ENCODE measurements at places on chromosomes 3 and 15.
A peak's percentile ranks its signal among the peaks of the same experiment; 100 is the strongest.

GRCh38 chr3:127630811-127631714, 2.1 kb downstream of the PODXL2 start:
- no peak for DNase-seq

GRCh38 chr3:66816090-66816761, 181.9 kb upstream of the KBTBD8 start:
- DNase-seq, result no peak

GRCh38 chr3:98223907-98224672, 40.0 kb upstream of the OR5H6 start:
- DNase-seq, result no peak

DNA sequence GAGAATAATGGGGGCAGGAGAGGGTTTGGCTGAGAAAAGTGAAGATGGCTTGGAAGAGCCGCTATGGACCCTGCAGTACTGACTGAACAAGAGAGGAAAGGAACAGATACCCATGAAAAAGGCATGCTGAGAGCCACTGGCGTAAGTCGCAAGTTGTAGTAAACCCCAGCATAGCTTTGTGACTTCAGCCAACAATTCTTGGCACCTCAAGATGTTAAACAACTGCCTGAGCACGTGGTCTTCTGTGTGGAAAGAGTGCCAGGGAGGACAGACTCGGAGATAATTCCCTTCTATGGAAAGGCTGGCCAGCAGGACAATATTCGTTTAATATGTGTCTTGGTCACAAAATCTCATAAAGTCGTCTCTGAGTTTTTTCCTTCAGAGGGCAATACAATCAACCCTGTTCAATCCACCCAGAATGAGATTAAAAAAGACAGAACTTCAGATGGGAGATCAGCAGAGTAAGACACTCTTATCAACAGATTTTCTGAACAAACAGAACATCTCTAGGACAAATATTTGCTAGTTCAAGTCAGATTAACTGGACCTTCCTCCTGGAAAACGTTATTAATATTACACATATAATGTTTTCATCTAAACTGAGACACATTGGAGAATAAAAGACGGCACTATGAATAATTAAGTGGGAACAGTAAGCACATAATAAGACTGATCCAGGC, 49.2 kb downstream of the NEK10 start:
- DNase-seq, result no peak

DNA sequence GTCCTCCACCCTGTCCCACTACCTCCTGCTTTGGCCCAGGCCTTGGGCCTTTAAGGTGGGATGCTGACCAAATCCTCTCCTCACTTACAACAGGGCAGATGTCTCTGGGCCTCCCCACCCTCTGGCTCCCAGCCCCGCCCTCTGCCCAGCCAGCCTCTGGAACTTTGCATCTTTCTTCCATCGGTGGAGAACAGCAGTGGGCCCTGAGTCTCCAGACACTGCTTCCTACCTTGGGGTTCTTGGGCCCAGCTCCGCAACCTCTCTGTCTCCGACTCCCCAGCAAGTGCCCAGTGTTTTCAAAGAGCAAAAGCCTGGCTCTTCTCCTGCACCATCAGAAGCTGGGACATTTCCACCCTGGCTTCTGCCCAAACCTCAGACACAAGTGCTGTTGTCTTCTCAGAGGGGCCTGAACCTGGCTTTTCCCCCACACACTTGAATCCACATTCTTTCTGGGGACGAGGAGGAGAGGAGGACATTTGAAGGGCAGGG, 33.1 kb downstream of the MRAS start:
- peak; percentile 63 for DNase-seq

DNA sequence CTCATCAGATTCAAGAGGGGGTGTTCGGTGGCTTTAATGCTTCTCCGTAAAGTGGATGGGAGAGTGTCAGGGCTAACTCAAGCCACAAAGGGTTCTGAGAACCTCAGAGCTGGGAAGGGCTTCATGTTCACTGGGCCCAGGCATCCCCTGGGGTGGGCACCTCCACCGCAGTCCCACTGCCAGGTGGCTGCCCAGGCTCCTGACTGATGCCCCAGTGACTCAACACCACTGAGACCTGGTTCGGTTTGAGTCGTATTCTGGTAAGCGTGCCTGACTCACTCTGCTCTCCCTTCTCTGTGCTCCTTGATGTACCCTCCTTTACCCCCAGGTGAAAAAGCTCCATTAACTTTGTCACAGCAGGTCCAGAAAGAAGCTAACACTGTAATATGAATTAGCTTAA, 304.6 kb downstream of the RPLP1 start:
- no peak for DNase-seq

DNA sequence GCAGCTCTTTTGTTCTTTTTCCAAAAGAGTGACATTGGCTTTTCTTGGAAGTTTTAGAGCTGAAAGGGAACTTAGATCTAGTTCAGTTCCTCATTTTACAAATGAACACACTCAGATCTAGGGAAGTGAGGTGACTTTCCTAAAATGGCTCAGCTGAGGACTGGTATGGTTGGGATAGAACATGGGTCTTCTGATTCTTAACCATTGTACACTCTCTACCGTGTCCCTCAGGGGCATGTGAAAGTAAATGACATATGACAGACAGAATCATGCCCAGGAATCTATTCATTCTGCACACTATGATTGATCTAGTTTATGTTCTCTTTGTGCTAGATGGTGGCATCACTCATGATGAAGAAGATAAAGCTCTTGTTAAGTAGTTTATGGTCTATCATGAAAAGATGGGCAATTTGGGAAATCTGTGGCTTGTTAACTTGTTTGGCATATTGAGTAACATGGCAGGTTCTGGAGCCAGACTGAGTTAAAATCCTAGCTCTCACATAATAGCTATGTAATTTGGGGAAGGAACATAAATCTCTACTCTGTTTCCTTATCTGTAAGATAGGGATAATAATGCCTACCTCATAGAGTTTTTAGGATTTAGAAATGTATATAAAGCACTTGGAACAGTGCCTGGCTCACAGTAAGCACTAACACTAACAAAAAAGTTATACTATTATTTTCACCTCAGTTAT, 30.9 kb downstream of the UBE2E1 start:
- no peak for DNase-seq

DNA sequence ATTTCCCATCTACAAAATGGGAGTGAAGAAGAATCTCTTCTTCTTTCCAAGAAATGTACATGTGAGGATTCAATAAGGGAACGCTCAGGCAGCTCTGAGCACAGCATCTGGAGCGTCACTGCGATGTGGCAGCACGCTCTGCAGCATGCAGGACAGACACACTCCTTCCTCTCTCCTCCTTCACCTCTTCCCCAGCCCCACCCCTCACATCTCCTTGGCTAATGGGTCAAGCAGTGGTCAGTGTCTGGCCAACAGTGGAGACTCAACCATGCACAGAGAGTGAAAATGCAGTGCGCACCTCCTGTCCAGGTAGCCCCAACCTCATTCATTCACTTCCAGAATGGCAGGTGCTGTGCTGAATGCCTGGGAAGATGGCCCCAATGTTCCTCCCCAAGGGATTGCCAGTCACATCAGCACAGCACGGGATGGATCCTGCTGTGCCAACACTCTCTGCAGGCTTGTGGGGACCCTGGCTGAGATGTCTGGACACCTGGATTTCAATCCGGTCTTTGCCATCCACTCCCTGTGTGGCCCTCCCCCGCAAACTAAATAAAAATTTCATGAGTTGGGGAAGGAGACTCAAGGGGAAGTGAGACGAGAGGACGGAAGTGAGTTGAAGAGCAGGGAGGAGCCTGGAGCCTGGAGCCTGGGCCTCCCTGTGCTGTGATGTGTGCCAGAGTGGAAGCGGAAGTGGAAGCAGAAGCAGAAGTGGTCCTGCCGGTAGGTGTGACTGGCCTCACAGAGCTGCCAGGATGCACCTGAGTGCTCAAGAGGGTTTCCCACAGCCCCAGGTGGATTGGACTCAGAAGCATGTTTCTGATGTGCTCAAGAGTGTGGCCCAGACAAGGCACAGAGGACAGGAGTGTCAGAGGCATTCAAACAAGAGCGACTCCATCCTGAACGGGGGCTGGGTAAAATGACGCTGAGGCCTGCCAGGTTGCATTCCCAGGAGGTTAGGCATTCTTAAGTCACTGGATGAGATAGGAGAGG, 163.9 kb downstream of the SMAD6 start:
- peak; percentile 6 for DNase-seq

GRCh38 chr3:52345521-52346109, 29.5 kb downstream of the DNAH1 start:
- no peak for DNase-seq

DNA sequence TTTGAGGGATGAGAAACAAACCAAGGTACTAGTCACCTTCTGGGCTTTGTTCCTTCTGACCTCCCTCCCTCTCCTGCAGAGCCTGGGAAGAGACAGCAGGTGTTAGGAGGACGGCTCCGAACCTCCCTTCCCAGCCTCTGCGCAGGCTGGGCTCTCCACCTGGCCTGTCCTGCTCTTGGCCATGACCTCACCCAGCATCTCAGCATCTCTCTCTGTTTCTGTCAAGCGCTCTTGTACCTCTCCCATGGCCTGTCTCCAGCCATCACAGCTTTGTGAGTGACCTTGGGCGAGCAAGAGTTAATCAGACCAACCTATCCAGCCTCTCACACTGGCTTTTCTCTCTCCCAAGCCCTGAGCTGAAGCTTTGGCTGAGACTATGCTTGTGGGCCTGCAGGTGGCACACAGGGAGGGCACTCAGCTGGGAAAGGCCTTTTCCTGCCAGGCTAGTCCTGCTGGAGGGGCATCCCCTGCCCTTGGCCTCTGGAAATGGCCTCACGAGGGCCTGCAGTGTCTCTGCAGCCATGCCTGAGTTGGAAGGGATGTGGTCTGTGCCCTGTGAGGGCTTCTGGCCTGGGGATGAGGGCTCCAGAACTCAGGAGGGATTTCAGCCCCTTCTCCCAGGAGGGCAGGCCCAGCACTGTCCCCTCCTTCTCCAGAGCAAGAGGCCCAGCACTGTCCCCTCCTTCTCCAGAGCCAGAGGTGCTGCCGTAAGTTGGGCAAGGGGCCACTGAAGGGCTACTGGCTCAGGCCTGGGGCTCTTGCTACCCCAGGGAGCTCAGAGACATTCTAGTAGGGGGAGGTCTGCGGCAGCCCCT, 2.1 kb downstream of the CHST13 start:
- DNase-seq, result no peak

GRCh38 chr3:139557041-139557440, 17.5 kb upstream of the RBP1 start:
- DNase-seq, result no peak

- no peak for DNase-seq
Observed at GRCh38 chr3:177338697-177339219, 141.5 kb upstream of the TBL1XR1 start.

DNA sequence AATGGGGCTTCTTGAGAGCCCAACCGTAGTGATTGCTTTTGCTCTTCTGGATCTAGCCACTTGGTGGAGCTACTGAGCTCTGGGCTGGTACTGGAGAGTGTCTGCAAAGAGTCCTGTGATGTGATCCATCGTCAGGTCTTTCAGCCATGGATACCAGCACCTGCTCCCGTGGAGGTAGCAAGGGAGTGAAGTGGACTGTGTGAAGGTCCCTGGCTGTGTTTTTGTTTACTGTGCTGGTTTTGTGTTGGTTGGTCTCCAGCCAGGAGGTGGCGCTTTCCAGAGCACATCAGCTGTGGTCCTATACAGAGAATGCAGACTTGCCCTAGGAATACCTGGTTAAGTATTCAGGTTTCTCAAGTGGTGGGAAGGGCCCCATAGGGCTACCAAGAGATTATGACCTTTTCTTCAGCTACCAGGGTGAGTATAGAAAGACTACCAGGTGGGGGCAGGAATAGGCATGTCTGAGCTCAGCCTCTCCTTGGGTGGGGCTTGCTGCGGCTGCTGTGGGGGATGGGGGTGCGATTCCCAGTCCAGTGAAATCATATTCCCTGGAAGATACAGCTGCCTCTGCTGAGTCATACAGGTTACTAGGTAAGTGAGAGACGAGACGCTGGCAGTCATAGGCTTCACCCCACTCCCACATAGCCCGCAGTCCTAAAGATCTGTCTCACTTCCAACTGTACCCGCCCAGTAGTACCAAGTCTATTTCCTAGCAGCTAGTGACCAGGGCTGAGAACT, 733.7 kb downstream of the ZNF385D start:
- no peak for DNase-seq

- peak; percentile 40 for DNase-seq
Observed at GRCh38 chr15:61227950-61228936, 859 bp downstream of the RORA start.

GRCh38 chr3:107650788-107651187, 128.0 kb downstream of the BBX start:
- DNase-seq, result no peak

GRCh38 chr15:46344915-46345314, 710.1 kb downstream of the SQOR start:
- DNase-seq, result no peak

- DNase-seq, result no peak
Observed at GRCh38 chr3:28699283-28699682, 350.7 kb upstream of the AZI2 start.

DNA sequence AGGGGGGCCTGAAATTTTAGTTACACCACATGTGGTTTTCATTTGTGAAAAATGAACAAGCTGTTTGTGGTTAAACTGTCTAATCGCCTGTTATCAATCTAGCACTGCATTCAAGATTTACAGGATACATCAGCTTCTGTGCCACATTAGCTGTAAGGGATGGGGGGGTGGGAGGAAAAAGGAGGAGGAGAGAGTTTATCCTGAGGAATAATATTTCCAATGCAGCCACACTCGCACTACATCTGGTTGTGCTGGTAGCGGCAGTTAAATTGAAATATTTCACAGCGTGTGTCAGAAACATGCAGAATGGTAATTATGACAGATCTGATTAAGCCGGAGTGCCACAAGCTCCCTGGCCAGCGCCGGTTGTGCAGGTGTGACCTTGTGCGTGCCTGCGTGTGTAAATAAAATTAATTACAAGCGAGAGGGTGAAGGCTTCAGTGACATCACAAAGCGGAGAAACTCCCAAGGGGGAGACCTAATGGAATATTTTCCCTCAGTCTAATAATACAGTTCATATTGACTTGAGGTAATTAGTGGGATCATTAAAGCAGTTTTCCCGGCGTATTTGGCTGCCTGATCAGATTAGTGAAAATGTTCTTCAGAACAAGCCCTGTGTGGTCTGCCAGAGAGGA, 55.5 kb downstream of the SATB1 start:
- DNase-seq, result no peak

DNA sequence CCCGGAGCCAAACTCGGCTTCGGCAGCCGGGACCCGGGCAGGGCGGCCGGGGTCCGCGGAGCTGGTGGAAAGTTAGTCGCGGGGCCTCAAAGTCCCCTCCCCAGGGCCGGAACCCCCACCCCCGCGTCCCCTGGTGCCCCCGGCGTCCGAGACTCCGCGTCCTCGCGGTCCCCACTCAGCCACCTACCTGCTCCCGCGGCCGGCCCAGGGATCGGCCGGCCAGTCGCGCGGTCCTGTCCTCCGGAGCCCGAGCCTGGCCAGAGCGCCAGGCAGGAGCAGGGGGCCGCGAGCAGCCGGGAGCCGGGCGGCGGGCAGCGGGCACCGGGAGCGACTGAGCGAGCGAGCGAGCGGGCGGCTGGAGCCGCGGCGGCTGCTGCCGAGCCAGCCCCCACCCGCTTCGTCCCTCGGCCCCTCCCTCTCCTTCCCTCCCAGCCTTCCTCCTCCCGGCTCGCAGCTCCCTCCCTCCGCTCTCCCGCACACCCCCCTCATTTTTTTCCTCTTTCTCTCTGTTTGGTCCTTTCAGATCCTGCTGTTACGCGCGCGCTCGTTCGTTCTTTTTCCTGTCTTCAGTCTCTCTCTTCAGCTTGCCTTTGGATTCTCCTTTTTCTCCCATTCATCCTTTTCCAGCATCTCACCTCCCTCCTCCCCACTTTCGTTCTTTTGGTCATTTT, at the start of gene MEGF11:
Gene MEGF11 (minus strand): TSS at position 333 of the 671 bp plus-strand sequence. CDS start 125,347 bp downstream, outside the sequence.
- no peak for DNase-seq
